ENCODE measurements at places on chromosomes 16 and 17.

DNA sequence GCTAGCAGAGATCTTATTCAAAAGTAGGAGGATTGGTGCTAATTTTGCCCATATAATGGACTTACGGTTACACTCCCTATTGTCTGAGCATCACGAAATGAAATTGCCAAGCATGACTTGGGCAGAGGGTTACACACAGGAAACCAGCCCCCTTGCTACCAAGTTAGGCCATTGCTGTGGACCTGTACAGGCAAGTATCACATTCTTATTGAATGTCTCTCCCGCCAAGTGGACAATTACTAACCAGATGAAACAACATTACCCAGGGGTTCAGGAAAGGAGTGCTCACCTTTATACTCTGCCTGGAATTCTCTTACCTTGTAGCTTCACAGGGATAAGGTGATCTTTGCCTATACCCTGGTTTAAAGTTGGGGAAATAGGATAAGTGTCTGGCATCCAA is 70.6 kb upstream of the TOX3 start:
- DNase-seq: no peak

DNA sequence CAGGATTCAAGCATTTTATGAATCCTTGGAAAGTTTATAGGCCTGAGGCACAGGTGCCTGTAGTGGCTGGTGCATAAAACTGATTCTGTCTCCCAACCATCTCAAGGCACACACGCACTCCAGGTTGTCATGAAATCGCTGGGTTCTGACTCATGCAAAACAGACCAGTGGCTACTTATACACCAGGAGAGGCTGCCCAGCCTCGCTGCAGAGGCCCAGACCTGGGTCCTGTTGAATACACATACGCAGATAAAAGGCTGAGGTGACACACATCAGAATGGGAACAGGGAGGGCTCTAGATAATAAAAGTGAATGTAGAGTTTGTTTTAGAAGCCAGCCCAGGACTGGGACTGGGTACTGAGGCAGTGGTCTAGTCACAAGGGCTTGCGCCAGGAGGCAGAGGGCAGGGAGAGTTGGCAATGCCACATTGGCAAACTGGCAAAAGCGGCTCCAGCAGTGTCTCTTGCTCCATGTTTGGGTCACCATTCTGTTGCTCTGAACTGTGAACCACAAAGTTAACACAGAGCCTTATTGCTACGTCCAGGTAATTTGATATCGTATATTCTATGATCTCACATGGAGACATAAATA is 13.6 kb downstream of the OR1D5 start:
- DNase-seq: no peak

- DNase-seq: no peak
Observed at GRCh38 chr16:89828870-89829629, 775 bp downstream of the SPIRE2 start.

GRCh38 chr16:9518051-9518450 is 426.6 kb downstream of the HAPSTR1 start:
- DNase-seq: no peak

DNA sequence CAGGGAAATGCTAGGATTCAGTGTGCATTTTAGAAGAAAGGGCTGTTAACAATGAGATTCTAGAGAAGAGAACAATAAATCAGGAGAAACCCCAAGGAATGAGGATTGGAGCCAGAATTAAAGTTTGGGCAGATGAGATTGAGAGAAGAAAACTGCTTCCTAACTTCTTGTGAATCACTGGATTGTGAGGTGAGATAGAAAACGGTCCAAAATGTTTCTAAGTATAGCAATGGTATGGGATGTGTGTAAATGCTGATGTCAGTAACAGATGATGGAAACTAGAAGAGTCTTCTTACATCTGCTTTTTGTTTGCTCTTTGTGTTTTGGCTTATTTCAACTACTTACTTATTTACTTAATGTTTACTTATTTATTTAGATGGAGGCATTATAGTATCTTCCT is 123.0 kb downstream of the KCNJ2 start:
- DNase-seq: no peak

DNA sequence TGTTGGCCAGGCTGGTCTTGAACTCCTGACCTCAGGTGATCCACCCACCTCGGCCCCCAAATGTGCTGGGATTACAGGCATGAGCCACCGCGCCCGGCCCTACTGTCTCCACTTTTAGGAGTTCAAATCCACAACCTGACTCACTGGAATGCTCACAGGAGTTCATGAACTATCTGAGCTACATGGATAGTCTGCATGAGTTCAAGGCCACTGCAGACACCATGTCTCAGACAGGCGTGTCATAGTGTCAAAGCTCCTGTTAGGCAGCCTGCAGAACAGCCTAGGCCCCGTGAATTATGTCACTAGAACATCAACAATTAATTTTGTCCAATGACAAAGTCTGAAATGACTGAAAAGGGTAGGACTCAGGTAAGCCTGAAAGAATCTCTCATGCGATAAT is 38.3 kb upstream of the NDRG4 start:
- DNase-seq: no peak

- DNase-seq: no peak
Observed at GRCh38 chr16:78372277-78372676, 272.8 kb downstream of the WWOX start.

- no peak for DNase-seq
Observed at GRCh38 chr17:37708616-37709212, 36.1 kb downstream of the HNF1B start.

DNA sequence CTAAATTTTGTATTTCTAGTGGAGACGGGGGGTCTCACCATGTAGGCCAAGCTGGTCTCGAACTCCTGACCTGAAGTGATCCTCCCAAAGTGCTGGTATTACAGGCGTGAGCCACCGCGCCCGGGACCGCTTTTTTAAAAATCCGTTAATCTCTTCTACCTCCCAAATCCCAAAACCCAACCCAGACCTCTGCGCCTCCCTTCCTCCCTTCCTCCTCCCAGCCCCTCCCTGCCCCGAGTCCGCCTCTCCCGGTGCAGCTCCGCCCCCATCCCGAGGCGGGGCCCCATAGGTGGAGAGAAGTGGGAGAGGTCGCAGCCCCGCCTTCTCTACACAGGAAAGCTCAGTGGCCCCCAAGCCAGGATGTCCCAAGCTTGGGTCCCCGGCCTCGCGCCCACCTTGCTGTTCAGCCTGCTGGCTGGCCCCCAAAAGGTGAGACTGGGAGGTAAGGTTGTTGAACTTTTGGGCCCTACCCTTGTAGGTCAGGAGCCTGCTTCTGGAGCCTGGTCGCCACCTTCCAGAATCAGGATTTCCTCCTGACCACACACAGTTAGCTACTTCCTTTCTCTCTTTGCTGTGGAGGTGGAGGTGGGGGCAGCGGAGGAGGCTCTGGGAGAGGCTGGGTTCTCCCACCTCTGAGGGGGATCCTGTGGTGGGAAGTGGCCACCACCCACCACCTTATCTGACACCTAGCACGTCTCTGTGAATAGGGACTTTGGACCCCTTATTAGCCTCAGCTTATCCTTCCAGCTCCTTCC is at the start of gene TMEM92:
TMEM92 (plus strand) TSS at position 325 of the 755 bp plus-strand sequence; CDS start at position 361, 36 bp downstream.
- DNase-seq: no peak

- no peak for DNase-seq
Observed at GRCh38 chr17:34024806-34025551, 230.1 kb upstream of the CCL2 start.

DNA sequence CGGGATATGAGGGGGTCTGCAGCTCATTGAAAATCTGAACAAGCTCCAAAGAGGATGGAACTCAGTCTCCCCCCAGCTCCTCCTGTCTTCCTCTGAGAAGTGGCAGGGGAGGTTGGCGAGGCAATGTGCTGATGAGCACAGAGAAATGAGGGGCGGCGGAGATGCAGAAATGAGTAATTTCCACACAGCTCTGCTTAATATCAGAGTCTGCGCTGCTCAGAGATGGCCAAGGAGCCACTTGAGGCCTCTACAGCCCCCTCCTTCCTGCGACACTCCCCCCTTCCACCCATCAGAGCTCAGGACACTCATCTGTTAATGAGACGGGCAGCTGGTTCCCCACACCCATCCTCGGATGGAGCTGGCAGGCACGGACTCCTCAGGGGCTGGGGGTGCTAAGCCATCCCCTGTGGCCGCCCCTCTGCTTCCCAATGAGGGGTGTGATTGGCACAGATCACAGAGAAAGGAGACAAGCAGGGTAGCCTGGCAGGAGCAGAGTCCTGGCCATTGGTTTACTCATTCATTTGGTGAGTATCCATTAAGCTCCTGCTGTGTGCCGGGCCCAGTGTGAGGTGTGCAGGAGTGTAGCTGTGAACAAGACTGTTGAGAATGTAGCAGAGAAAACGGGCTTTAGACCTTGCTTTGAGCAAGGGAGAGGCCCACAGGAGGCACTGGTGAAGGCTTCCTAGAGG is 12.7 kb upstream of the CRHR1 start:
- DNase-seq: no peak
